ENCODE measurements at places on chromosomes 5 and 9.

GRCh38 chr9:138007918-138008841 is 130.6 kb downstream of the CACNA1B start:
- no peak for DNase-seq

- no peak for DNase-seq
Measured at GRCh38 chr9:121636341-121636865, 15.0 kb upstream of the DAB2IP start.

- no peak for DNase-seq
Measured at GRCh38 chr5:10607666-10608073, 43.8 kb downstream of the ANKRD33B start.

- no peak for DNase-seq
Measured at GRCh38 chr5:10133830-10134229, 115.9 kb downstream of the ATPSCKMT start.

GRCh38 chr5:135157421-135158313 is 123.6 kb upstream of the PITX1 start:
- DNase-seq = no peak

DNA sequence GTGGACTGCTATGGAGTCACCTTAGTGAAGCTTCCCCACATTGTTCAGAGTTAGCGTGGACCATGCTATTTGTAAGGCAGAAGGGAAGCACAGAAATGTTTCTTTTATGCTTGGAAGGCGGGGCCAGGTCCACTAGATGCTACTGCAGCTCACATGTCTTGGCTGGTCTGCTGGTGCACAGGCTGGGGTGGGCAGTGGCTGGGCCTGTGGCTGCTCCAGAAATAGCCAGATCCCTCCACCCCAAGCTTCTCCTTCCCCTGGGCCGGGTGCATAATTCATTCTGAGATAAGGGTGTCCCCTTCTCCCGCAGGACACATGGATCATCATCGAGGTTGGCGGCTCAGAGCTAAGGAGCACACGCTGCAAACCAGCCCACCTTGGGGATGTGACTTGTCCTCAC is 14.5 kb upstream of the SEMA4D start:
- DNase-seq = no peak

- DNase-seq = no peak
Measured at GRCh38 chr9:128296340-128297220, 20.5 kb downstream of the SWI5 start.

- DNase-seq = no peak
Measured at GRCh38 chr5:9699681-9700080, 69.5 kb upstream of the TAS2R1 start.

GRCh38 chr5:35066260-35066795 is 18.6 kb upstream of the AGXT2 start:
- no peak for DNase-seq

DNA sequence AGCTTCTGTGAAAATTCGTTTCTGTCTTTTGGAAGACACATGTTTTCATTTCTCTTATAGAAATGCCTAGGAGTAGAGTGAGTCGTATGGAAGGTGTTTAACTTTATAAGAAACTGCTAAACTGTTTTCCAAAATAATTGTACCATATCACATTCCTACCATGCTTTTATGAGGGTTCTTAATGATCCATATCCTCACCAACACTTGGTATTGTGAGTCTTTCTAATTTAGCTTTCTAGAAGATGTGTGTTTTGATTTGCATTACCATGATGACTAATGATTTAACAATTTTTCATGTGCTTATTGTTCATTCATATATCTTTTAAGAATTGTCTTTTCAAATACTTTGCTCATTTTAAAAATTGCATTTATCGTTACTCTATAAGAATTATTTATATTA is 223.6 kb downstream of the COMMD10 start:
- no peak for DNase-seq

DNA sequence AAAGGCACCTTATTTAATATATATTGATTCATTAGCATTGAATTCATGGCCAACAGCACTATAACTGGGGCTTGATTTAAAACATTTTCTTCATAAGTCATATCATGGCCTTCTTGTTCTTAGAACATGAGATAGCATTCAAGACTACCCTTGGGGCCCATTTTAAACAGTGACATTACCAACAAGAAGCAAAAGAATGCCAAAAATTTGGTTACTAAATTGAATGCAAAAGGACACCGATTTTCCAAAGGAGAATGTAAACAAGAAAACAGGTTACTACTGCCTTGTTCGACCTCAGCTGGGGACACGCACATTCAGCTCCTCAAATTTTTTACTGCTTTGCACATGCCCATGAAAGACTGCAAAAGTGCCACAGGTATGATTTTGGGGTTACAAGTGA is 219.4 kb upstream of the TLE4 start:
- no peak for DNase-seq

Measured in left renal cortex interstitium (tissue), 4 donors.